ENCODE measurements at places on chromosomes 1 and 21. TPM values are rescaled to one million over a fixed set of nuclear protein-coding genes. Genes with fewer than 3 reads are reported as not detected.

DNA sequence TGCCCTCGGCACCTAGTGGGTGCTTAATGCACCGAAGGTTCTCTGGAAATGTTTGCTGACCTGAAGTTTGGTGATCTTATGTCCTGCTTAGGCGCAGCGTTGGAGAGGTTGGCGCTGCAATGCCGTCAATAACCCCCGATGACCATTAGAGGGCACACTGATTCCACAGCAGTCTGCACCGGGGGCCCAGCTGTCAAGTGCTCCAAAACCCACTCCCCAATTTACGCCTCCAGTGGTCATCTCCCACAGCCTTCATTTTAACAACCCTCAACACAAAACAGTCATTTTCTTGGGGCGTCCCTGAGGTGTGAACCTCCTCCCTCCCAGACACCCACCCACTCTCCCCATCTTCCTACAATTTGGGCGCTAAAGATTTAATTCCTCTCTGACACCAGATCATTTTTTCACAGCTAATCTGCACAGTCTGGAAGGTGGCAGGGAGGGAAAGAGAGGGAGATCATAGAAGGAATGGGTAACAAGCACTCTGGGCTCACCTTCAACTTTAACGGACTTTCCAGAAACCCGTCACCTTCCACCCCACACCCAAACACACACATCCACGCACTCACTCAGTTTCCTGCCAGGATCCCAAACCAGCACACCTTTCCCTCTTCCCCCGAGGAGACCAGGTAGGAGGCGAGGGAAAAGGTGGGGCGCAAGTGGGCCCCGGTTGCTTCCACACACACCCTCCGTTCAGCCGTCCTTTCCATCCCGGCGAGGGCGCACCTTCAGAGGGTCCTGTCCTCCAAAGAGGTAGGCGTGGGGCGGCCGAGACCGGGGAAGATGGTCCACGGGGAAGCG, 570 bp upstream of the NPR1 start:
- DNase-seq: peak; percentile 62
- peaks cover 11% of the 10 kb centered on the region for H3K4me1 ChIP-seq
- no peaks in the 10 kb centered on the region for H3K27me3 ChIP-seq
- H3K27ac ChIP-seq: no peak overlapping the region
- no peak overlapping the region for H3K4me3 ChIP-seq

GRCh38 chr1:227886503-227886961, 61.2 kb downstream of the WNT9A start:
- no peaks in the 10 kb centered on the region for H3K4me1 ChIP-seq
- H3K36me3 ChIP-seq: no peaks in the 10 kb centered on the region
- H3K4me3 ChIP-seq: no peak overlapping the region
- no peak overlapping the region for H3K27ac ChIP-seq

GRCh38 chr1:26190373-26190987, at the start of gene CATSPER4:
Gene CATSPER4, plus strand, starts transcription at chr1:26190602. Its CDS starts 26 bp downstream, at chr1:26190628.
- H3K36me3 ChIP-seq: peaks cover 8% of the 10 kb centered on the region
- no peaks in the 10 kb centered on the region for H3K27me3 ChIP-seq
- H3K4me1 ChIP-seq: no peaks in the 10 kb centered on the region
- H3K27ac ChIP-seq: no peak within 1 kb of the TSS

GRCh38 chr1:9321480-9321849, 28.8 kb downstream of the SPSB1 start:
- H3K27ac ChIP-seq: no peak overlapping the region
- no peaks in the 10 kb centered on the region for H3K36me3 ChIP-seq
- no peaks in the 10 kb centered on the region for H3K4me1 ChIP-seq
- H3K4me3 ChIP-seq: no peak overlapping the region
- no peaks in the 10 kb centered on the region for H3K27me3 ChIP-seq

GRCh38 chr1:66681686-66682085, 70.6 kb upstream of the DYNLT5 start:
- H3K4me1 ChIP-seq: no peaks in the 10 kb centered on the region
- no peak for DNase-seq
- H3K4me3 ChIP-seq: no peak overlapping the region

ELF3 gene
- total RNA-seq: 148 TPM

SPRR5 gene
- not detected for total RNA-seq

VANGL2 gene
- total RNA-seq: 3.9 TPM

MATN1 gene
- total RNA-seq: 0.06 TPM

TMCO4 gene
- 22.2 TPM for total RNA-seq

AMY1A gene
- total RNA-seq: 0.65 TPM

FCRL6 gene
- 0.29 TPM for total RNA-seq

Data from pancreas (tissue), 10 donors.